ENCODE measurements at places on chromosomes 1 and 21.

- no peak for DNase-seq
Measured at GRCh38 chr1:90488451-90488850, 228.7 kb downstream of the BARHL2 start.

- peak; percentile 23 for DNase-seq
Measured at GRCh38 chr1:39892601-39893595, 8.8 kb downstream of the MYCL start.

GRCh38 chr1:167137332-167137781 lies 43.5 kb downstream of the STYXL2 start:
- DNase-seq = no peak

DNA sequence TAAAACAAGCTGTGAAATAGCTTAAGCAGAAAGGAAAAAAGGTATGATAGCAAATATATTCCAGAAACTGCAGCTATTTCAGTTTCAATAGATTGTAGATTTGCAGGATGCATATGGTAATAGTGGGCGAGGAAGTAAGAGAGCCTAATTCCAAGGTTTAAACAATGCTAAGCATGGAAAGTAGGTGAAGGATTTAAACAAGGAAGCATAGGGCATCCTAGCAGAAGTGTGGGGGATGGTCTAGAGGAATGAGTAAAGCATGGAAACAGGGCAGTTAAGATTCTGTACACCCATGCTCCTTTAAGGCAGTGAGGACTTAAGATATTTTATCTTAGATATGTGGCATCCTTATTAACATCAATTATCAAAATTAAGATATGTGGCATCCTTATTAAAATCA lies 2.6 kb downstream of the IVNS1ABP start:
- no peak for DNase-seq

GRCh38 chr1:23169727-23170335 lies 1.2 kb upstream of the LUZP1 start:
- no peak for DNase-seq

GRCh38 chr1:17892225-17892624 lies 137.1 kb downstream of the ACTL8 start:
- no peak for DNase-seq

- DNase-seq = no peak
Measured at GRCh38 chr1:3040004-3040403, 18.7 kb downstream of the ACTRT2 start.

GRCh38 chr1:151714820-151715725 lies 1.5 kb downstream of the CELF3 start:
- DNase-seq = peak; percentile 40

GRCh38 chr1:225897595-225898514 lies 8.9 kb upstream of the LEFTY1 start:
- no peak for DNase-seq

- no peak for DNase-seq
Measured at GRCh38 chr1:196387766-196388165, 220.5 kb downstream of the KCNT2 start.

- DNase-seq = no peak
Measured at GRCh38 chr1:51973587-51974474, 16.7 kb downstream of the RAB3B start.

DNA sequence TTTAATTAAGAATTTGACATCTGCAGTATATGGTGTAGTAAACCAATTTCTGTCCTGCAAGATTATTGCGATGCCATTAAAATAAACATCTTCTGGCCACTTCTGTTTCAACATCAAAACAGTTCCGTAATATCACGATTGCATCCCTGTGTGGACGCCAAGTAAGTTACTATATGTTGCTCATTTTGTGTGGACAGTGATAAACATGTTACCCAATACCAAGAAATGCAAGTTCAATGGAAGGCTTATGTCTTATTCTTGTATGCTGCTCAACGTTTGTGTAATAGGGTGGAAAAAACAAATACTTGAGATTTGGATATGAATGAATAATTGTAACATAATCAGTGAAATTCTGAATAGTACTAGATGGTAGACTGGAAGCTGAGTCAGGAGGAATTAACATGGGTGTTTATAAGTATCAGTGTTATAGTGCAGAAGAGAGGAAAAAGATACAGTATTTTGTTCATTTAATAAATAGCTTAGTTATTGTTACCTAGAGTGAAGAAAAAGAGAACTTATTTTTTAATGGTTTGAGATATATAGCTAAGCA lies 15.2 kb downstream of the TTC3 start:
- DNase-seq = no peak

DNA sequence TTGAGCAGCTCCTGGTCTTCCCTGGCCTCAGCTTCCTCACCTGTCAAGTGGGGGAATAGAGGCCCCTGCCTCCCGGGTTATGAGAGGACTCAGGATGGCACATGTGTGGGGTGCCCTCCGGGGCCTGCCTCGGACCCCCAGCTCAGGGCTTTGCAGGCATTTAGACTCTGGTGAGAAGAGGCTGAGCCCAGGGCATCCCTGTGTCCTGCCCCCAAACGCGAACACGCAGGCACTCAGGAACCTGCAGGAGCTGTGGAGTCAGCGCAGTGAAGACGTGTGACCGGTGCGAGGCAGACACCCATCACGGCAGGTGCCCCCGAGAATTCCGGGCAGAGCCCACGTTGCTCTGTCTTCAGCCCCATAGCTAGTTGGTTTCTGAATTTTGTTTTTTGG lies 5.5 kb upstream of the PEX10 start:
- no peak for DNase-seq

DNA sequence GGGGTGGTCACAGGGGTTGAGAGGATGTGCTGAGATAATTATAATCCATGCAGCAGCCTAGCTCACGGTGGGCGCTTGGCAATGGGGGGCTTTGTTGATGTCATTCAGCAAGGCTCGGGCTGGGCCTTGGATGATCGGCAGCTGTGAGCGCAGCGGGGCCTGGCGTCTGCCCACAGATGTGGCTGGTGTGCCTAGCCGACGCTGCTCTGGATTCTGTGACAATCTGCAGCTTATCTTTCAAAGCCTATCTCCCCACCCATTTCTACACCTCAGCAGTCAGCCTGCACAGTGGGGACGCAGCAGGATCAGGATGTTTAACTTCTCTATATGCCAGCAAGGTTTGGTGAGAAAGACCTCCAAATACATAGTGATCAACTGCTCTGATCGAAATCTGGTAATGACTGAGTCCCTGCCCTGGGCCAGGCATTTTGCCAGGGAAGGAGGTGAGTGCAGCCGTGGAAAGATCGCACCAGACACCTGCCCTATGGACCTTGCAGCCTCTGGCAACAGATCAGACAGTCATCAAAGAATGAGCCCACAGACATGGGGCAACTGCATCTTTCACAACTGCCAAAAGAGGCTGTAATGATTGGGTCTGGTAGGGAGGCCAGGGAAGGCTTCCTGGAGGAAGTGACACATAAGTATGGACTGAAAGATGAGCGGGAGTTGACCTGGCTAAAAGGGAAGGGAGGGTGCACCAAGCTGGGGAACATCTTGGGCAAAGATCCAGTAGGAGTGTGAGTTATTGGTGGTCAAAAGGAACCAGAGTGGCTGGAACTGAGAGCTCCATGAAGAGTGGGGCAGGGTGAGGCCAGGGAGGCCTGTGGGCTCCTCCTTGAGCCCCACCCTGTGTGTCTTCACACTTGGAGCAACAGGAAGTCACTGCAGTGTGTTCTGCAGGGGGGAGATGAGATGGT lies 35.3 kb downstream of the EPHB2 start:
- no peak for DNase-seq

GRCh38 chr1:42674214-42674613 lies 8.0 kb upstream of the YBX1 start:
- DNase-seq = no peak

DNA sequence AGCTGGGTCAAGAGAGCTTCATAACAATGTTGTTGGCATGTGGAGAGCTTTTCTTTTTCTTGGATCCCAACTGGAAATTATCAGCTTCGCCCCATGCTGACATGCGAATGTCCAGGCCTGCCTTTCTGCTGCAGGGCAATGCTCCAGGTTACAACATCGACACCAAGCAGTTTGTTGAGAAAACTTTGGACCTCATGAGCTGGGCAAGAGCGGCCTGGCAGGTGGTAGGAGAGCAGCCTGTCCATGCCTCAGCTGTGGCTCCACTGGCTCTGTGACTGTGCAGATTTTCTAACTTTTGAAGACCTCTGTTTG lies 41.4 kb downstream of the MTARC1 start:
- DNase-seq = no peak

- DNase-seq = no peak
Measured at GRCh38 chr21:28904961-28905435, 87.7 kb downstream of the LTN1 start.

DNA sequence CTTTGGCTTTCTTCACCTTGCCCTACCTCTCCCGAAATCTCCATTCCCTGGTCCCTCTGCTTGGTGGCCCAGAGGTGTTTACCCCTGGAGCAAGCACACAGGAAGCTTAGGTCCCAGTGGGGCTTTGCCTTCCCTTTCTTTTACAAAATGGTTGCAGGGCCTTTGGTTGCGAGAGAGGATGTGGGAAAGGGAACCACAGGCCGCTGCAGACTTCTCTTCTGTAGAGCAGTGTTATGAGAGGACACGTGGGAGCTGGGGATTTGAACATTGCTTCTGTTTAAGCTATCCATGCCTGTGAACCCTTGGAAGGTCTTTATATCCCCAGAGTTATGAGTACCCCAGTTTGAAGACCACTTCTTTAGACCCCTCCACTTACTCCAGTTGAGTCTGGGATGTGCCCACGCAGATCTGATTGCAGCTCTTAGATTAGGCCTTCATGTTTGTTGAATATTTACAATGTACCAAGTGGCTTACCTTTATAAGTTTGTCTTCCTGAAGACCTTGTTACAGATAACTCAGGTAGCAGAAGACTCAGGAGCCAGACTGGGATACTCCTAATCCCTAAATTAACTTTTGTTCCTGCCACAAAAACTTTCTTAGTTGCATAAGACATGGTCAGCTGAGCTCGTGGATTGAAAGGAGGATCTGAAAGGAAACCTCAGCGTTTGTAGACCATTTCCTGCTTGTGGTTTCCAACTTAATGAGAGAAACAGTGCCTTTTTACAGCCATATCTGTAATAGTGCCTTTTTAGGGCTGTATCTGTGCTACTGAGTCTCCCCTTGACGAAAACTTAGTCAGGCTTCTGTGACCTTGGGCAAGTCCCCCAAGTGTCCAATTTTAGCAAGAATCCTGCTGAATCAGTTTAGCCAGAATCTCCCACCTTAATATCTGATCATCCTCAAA lies 21.9 kb upstream of the IVNS1ABP start:
- DNase-seq = no peak

DNA sequence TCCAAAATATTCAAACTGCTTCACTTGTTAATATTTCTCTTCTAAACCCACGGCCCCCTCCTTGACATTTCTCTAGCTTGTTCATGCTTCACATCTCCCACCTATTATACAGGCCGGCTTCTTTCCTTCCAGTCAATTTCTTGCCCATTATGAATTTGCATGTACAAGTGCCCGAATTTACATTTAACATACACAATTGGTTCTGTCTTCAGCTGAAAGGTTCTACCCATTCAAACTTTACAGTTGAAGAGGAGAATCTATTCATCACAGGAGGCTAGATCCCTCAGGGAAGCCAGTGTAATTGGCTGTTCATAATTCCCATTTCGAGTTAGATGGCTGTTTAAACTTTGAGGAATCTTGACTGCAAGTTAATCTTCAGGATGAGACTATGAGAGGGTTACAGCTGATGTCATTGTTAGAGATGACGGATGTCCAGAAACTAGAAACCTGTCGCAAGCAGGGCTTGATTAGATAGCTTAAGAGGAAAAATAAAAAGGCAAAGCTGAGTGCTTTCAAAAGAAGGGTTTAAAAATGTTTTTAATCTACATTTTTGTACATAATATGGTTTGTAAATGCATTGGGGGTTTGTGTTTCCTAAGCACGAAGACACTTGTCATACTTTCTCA lies 157.0 kb downstream of the ADSS2 start:
- no peak for DNase-seq

All from WTC11 (cell line).